ENCODE measurements at places on chromosomes 4 and X.

DNA sequence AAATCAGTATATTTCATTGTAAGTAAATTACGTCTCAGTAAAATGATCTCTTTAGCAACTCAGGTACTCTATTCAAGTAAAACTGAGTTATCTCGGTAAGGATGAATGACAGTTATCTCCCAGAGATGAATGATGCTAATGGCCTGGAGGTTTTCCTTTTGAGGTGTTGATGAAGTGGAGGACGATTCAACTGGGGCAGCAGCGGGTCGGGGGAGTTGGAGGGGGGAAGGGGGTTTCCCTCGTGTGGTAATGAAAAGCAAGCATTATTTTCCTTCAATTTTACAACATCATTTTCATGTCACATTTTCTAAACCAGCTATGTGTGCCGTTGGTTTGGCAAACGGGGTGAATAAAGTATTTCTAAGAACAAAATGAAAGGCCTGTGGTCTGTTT is 92.4 kb upstream of the ATXN3L start:
- DNase-seq = no peak

DNA sequence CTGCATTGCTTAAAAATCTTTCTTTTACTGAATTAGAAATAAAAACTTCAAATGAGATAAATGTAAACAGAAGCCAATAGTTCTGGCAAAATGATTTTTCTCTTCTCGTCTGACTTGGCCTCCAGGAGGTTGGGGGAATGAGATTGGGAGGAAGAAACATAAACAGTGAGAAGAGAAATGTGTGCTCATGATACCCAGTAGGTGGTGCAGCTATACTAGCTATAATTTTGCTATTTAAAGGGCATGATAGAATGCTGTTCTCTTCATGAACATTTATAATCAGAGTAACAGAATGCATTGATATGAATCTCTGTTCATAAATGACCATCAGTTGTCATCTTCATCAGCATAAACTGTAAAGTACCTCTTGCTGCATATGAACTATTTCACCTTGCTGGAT is 85.5 kb downstream of the TACR3 start:
- no peak for DNase-seq

DNA sequence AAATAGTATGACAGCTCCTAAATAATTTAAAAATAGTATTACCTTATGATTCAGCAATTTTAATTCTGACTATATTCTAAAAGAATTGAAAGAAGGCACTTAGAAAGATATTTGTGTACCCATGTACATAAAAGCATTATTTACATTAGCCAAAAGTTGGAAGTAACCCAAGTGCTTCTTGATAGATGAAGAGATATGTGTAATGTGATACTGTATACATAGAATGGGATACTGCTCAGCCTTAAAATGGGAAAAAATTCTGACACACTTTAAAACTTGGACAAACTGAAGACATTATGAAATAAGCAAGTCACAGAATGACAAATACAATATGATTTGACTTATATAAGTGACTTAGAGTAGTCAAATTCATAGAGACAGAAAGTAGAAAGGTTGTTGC is 112.2 kb downstream of the IDS start:
- DNase-seq = no peak

DNA sequence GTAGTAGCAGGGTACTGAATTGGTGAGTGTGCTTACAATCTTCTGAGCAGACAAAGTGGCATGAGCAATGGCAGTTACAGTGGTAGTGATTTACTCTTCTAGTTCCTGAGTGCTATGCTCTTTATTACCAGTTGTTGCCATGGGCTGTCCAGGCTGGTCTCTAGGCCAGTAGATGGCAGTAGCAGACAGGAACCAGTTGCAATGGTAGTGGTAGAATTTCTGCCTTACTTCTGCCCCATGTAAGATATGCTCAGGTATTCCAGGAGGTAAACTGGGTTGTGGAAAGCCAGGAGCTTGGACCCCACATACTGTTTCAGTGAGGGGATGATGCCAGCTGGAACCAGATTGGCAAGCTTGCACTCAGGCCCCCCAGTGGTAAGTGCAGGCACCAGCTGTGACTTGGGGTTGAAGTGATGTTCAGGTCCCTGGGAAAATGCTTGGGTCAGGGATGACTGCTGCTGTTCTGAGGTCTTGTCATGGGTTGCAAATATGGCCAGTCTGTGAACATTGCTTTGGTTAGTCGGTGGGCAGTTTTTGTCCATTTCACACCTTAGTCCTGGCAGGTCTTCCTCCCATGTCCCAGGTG is 63.0 kb upstream of the ZXDB start:
- DNase-seq = no peak

- no peak for DNase-seq
Measured at GRCh38 chr4:129488427-129488826, 392.5 kb downstream of the C4orf33 start.
